Left kidney (tissue), 8 donors: ENCODE measurements at places on chromosomes 5 and 9. TPM values are rescaled to one million over a fixed set of nuclear protein-coding genes. Genes with fewer than 3 reads are reported as not detected.
A peak's percentile ranks its signal among the peaks of the same experiment; 100 is the strongest.

The DHX29 gene
- 47.6 TPM for polyA plus RNA-seq

The S1PR3 gene
- polyA plus RNA-seq, result 52.7 TPM

The SYK gene
- polyA plus RNA-seq, result 26.2 TPM

The FUBP3 gene
- 76.2 TPM for polyA plus RNA-seq

The OTP gene
- polyA plus RNA-seq, result not detected

DNA sequence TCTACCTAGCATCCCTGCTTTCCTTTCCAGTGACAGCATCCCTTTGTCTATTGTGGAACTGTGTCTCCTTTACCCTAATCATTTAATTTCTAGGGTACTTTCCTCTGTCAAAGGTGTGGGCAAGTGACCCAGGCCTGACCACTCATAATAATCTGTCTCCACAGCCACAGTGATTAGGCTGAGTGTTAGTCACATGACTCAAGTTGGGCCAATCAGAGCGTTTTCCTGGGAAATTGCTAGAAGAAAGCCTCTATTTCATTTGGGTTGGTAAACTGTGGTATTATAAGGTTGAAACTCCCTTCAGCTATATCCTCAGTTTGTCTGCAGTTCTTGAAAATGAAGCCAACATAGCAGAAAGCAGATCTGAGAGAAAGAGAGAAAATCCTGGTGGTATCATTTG, 14.2 kb upstream of the AP3B1 start:
- no peak for DNase-seq

- DNase-seq, result no peak
Observed at GRCh38 chr5:134590992-134591659, 41.5 kb downstream of the SAR1B start.

DNA sequence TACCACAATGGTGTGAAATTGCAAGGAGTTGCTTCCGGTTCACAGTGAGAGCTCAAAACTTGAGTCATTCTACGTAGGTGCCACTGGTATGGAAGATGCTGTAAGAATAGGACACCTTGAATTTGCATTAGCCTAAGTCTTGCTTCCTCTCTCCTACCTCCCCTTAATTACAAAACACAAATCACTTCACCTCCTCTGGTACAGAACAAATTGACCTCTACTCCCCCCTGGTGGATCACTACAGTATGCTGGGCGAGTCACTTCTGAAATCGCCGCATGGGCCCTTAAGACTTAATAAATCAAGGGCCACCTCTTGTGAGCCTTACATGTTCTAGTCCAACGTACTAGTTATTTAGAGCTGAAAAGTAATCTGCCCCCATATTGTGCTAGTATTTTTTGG, 145.3 kb upstream of the SMARCA2 start:
- DNase-seq, result peak; percentile 19

DNA sequence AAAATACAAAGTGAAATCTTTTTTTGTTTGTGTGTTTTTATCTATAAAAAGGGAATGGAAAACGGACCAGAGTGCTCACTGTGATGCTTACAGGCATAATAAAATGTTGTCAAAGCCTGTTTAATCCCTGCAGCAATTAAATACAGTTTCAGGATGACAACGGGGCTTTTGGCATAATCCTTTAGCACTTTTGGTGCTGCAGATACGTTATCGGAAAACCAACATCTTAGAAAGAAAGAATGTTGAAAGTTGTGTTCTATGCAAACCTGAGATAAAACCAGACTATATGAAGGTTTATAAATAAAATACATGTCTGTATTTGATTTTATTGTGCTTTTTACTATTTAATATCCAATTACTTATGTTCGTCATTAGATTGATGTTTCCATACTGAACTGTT, 307.4 kb upstream of the DAB2 start:
- DNase-seq, result no peak

DNA sequence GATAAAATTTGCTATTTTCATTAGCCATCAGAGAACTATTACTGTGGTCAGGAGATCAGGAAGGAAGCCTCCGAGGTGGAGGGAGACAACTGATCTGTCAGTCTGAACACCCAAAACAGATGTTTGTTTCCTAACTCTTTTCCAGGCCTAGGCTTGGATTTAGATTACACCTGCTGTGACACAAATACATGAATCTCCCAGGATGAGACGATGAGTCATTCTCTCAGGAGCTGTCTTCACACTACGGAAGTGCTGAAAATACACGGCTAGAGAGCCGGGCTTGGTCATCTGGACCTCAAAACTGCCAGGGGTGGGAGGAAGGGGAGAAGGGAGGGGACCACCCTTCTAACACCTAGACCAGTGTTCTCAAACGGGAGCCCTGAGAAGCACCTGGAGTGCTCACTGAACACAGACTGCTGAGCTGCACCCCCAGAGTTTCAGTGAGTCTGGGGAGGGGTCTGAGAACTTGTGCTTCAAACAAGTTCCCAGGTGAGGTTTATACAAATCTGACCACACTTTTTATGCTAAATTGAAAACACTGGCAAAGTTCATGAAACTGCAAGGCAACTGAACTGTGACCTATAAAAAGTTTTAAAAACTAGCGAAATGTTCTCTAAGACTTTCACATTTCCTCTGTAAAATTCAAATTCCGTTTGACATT, 80.3 kb upstream of the EQTN start:
- DNase-seq, result no peak

DNA sequence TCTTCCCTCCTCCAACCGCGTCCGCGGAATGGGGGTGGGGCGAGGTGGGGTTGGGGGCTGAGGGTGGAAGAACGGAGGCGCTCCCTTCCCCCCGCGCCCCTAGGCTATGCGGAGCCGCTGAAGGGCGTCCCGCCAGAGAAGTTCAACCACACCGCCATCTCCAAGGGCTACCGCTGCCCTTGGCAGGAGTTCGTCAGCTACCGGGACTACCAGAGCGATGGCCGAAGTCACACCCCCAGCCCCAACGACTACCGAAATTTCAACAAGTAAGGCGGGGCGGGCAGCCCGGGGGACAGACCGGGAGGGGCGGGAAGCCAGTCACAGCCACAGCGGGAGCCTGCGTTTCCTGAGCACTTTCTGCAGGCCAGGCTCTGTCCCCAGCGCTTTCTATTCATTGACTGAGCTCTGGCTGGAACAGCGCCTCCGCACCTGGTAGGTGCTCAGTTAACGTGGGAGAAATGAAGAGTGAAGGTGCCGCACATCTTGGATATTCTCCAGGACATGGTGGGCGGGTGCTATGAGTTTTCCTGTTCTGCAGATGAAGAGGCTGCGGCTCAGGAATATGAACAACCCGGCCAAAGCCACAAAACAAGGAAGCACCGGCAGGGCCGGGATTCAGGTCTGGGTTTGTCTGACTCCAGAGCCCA, 11.3 kb downstream of the MYOZ3 start:
- no peak for DNase-seq
